ENCODE measurements at places on chromosomes 5 and 9. TPM values are rescaled to one million over a fixed set of nuclear protein-coding genes. Genes with fewer than 3 reads are reported as not detected.
A peak's percentile ranks its signal among the peaks of the same experiment; 100 is the strongest.

GMCL2 gene
- polyA plus RNA-seq: 0.11 TPM

GRCh38 chr9:37876376-37876775, 27.6 kb downstream of the SLC25A51 start:
- no peak overlapping the region for H3K4me3 ChIP-seq
- no peaks in the 10 kb centered on the region for H3K4me1 ChIP-seq
- H3K27ac ChIP-seq: no peak overlapping the region
- DNase-seq: no peak
- H3K36me3 ChIP-seq: peaks cover 7% of the 10 kb centered on the region

DNA sequence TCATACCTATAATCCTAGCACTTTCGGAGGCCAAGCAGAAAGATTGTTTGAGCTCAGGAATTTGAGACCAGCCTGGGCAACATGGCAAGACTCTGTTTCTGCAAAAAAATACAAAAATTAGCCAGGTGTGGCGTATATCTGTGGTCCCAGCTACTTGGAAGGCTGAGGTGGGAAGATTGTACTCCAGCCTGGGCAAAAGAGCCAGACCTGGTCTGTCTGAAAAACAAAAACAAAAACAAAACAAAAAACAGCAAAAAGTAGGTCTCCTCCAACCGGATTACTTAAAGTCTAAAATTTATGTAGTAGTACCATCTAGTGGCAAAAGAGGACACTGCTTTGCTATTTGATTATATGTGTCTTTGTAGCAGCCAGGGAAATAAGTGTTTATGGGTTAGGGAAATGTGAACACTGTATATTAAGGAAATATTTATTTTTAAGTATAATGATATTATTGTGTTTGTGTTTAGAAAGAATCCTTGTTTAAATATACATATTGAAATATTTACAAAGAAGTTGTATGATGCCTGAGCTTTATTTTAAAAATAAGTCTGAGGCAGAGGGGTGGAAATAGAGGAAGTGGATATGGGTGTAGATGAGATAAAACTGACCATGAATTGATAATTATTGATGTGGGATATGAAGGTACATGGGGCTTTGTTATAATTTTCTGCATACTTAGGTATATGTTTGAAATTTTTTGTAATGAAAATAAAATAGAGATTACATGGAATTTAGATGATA, 20.0 kb downstream of the APC start:
- H3K36me3 ChIP-seq: peaks cover 2% of the 10 kb centered on the region
- H3K27me3 ChIP-seq: no peaks in the 10 kb centered on the region
- H3K4me1 ChIP-seq: no peaks in the 10 kb centered on the region
- DNase-seq: peak; percentile 60
- H3K4me3 ChIP-seq: no peak overlapping the region

GRCh38 chr9:113355040-113355596, 5.8 kb downstream of the BSPRY start:
- no peak overlapping the region for H3K27ac ChIP-seq
- no peak overlapping the region for H3K4me3 ChIP-seq
- peaks cover 10% of the 10 kb centered on the region for H3K4me1 ChIP-seq
- peaks cover 13% of the 10 kb centered on the region for H3K27me3 ChIP-seq
- DNase-seq: no peak

- H3K4me1 ChIP-seq: no peaks in the 10 kb centered on the region
- no peak overlapping the region for H3K27ac ChIP-seq
- H3K36me3 ChIP-seq: no peaks in the 10 kb centered on the region
- H3K4me3 ChIP-seq: no peak overlapping the region
- peaks cover 13% of the 10 kb centered on the region for H3K27me3 ChIP-seq
Observed at GRCh38 chr5:73464016-73464745, 15.6 kb upstream of the FOXD1 start.

TRAF2 gene
- polyA plus RNA-seq: 14.3 TPM

UBAP2 gene
- polyA plus RNA-seq: 6.6 TPM

ALDH1A1 gene
- polyA plus RNA-seq: not detected

GRCh38 chr9:16289639-16290038, 580.8 kb downstream of the BNC2 start:
- no peaks in the 10 kb centered on the region for H3K36me3 ChIP-seq
- no peaks in the 10 kb centered on the region for H3K4me1 ChIP-seq
- H3K27ac ChIP-seq: no peak overlapping the region
- H3K4me3 ChIP-seq: no peak overlapping the region
- no peaks in the 10 kb centered on the region for H3K27me3 ChIP-seq

FAM78A gene
- 16.6 TPM for polyA plus RNA-seq

GRCh38 chr9:74500584-74500924, 3.4 kb downstream of the RORB start:
- H3K27me3 ChIP-seq: peaks cover 19% of the 10 kb centered on the region
- no peak for DNase-seq
- H3K4me3 ChIP-seq: no peak overlapping the region

- H3K4me1 ChIP-seq: no peaks in the 10 kb centered on the region
- H3K27me3 ChIP-seq: no peaks in the 10 kb centered on the region
- H3K27ac ChIP-seq: no peak overlapping the region
Observed at GRCh38 chr5:20105915-20106314, 117.9 kb upstream of the CDH18 start.

IL4 gene
- polyA plus RNA-seq: not detected

- H3K36me3 ChIP-seq: no peaks in the 10 kb centered on the region
- DNase-seq: no peak
- H3K4me3 ChIP-seq: no peak overlapping the region
- H3K27ac ChIP-seq: no peak overlapping the region
- H3K27me3 ChIP-seq: no peaks in the 10 kb centered on the region
Observed at GRCh38 chr9:135215571-135216161, 128.2 kb downstream of the OLFM1 start.

- no peak overlapping the region for H3K27ac ChIP-seq
- no peaks in the 10 kb centered on the region for H3K4me1 ChIP-seq
- no peak overlapping the region for H3K4me3 ChIP-seq
- DNase-seq: peak; percentile 2
- H3K27me3 ChIP-seq: no peaks in the 10 kb centered on the region
- H3K36me3 ChIP-seq: peaks cover 2% of the 10 kb centered on the region
Observed at GRCh38 chr5:78953092-78953800, 31.9 kb downstream of the ARSB start.

DNA sequence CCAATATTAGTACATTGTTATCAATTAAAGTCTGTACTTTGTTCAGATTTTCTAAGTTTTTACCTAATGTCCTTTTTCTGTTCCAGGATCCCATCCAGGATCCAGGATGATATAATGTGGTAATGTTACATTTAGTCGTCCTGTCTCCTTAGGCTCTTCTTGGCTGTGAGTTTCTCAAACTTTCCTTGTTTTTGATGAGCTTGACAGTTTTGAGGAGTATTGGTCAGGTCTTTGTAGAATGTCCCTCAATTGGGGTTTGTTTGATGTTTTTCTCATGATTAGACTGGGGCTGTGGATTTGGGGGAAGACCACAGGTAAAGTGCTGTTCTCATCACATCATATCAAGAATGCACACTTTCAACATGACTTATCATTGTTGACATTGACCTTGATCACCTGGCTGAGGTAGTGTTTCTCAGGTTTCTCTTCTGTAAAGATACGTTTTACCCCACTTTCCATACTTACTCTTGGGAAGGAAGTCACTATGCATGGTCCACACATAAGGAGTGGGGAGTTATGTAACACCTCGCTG, 9.6 kb downstream of the NDFIP1 start:
- no peak for DNase-seq
- H3K4me3 ChIP-seq: peak overlapping the region; percentile 52
- H3K27me3 ChIP-seq: no peaks in the 10 kb centered on the region
- peaks cover 18% of the 10 kb centered on the region for H3K36me3 ChIP-seq
- no peak overlapping the region for H3K27ac ChIP-seq

GRCh38 chr5:127963931-127964330, 119.6 kb upstream of the SLC12A2 start:
- peaks cover 5% of the 10 kb centered on the region for H3K36me3 ChIP-seq
- no peak overlapping the region for H3K27ac ChIP-seq
- no peak for DNase-seq
- no peak overlapping the region for H3K4me3 ChIP-seq
- H3K27me3 ChIP-seq: no peaks in the 10 kb centered on the region

GRCh38 chr5:156121882-156122281, 205.1 kb upstream of the SGCD start:
- H3K36me3 ChIP-seq: no peaks in the 10 kb centered on the region
- DNase-seq: no peak
- no peaks in the 10 kb centered on the region for H3K4me1 ChIP-seq
- H3K27ac ChIP-seq: no peak overlapping the region

DNA sequence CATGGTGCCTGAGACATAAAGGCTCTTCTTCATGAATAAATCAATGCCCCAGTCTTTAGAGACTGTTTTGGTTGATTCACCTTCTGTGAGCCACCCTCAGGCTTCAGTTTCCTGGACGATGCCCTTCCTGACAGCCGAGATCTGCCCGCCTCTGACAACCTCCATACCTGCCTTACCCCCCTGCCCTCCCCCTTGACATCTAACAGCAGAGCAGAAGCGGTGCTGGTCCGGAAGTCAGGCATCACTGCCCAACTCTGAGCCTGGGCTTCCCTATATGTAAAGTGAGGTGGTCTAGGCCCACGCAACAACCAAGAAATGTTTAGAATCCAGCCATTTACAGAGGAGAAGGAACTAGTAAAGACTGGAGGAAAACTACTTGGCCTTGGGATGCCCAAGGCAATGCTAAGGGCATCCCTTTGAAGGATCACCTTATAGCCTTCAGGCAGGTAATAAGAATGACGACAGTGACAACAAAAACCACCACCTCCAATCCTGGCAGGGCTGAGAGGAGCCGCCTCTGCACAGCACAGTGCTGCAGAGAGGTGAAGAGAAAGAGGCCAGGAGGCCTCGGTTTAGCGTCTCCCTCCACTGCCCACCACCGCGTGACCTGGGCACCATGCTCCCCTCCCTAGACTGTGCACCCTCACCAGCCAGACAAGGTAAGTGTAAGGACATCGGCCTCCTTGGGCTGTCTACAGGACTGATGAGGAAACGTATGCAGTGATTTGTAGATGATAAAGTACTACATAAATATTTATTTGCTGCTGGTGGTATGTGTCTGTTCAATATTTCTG, 35.3 kb upstream of the GABBR2 start:
- H3K4me3 ChIP-seq: no peak overlapping the region
- H3K36me3 ChIP-seq: peaks cover 3% of the 10 kb centered on the region
- H3K4me1 ChIP-seq: no peaks in the 10 kb centered on the region
- no peaks in the 10 kb centered on the region for H3K27me3 ChIP-seq

- H3K27ac ChIP-seq: peak overlapping the region; percentile 14
- DNase-seq: no peak
- H3K4me1 ChIP-seq: no peaks in the 10 kb centered on the region
- H3K36me3 ChIP-seq: peaks cover 90% of the 10 kb centered on the region
- H3K4me3 ChIP-seq: no peak overlapping the region
Observed at GRCh38 chr9:131443648-131444047, 49.8 kb downstream of the PRRC2B start.

- no peak for DNase-seq
- no peak overlapping the region for H3K27ac ChIP-seq
- H3K36me3 ChIP-seq: no peaks in the 10 kb centered on the region
- H3K4me1 ChIP-seq: no peaks in the 10 kb centered on the region
Observed at GRCh38 chr9:127334725-127335124, 62.2 kb upstream of the SLC2A8 start.

GRCh38 chr9:100117316-100117715, 18.3 kb downstream of the INVS start:
- H3K27me3 ChIP-seq: no peaks in the 10 kb centered on the region
- DNase-seq: no peak
- H3K4me1 ChIP-seq: no peaks in the 10 kb centered on the region
- peaks cover 2% of the 10 kb centered on the region for H3K36me3 ChIP-seq

DNA sequence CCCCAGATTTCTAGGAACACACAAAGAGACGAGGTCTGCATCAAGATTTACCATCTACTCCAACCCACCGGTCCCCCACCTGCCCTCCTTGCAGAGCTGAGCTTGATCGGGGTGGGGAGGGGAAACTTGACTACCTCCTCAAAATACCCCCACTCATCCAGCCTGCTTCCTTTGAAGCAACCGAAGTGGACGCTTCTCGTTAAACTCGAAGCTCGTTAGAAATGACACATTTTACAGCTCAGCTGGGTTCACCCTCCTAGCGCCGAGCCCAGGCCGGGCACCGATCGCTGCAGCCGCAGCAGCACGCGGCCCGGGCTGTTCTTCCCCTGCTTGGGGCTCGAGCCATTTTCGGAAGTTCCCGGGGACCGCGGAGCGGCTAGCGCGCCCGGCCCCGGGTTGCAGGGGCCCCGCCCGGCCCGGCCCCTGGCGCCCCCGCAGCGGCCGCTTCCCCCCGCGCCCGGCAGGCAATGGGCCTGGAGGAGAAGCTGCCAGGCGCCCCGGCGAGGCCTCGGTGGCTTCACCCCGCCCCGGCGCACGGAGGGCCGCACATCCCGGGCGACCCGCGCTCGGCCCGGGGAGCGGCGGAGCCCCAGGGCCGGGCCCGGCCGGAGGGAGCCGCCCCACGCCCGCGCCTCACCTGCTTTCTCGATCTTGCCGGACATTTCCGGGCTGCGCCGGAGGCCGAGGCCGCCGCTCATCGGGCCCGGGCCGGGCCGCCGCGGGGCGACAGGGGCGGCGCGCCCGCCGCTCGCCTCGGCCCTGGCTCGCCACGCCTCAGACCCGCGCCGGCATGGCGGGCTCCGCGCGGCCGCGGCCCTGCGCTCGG, 530 bp downstream of the RAPGEF1 start:
- no peaks in the 10 kb centered on the region for H3K27me3 ChIP-seq
- H3K27ac ChIP-seq: peak overlapping the region; percentile 63

DNA sequence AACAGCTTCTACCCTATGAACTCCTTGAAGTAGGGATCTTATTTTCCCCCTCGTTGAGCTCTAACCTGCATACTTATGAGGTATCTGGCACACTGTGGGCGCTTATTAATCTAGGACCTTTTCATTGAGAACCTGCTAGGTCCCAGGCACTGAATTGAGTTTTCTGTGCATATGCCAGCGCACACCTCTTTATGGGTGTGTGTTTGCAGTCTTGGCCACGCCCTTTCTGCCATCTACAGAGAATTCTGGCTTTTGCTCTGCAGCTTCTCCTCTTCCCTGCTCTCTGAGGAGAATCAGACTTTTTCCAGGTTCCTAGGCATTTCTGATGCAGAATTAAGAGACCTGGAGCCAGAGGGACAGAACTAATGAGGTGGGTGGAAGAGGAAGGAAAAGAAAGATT, 25.4 kb upstream of the SSBP2 start:
- no peaks in the 10 kb centered on the region for H3K36me3 ChIP-seq
- H3K4me3 ChIP-seq: no peak overlapping the region
- no peak overlapping the region for H3K27ac ChIP-seq
- peaks cover 12% of the 10 kb centered on the region for H3K4me1 ChIP-seq

GRCh38 chr5:80254767-80255430, 949 bp downstream of the SERINC5 start:
- peak; percentile 46 for DNase-seq
- no peaks in the 10 kb centered on the region for H3K27me3 ChIP-seq
- H3K27ac ChIP-seq: peak overlapping the region; percentile 86
- H3K36me3 ChIP-seq: no peaks in the 10 kb centered on the region
- H3K4me3 ChIP-seq: peak overlapping the region; percentile 100
- peaks cover 43% of the 10 kb centered on the region for H3K4me1 ChIP-seq

DNA sequence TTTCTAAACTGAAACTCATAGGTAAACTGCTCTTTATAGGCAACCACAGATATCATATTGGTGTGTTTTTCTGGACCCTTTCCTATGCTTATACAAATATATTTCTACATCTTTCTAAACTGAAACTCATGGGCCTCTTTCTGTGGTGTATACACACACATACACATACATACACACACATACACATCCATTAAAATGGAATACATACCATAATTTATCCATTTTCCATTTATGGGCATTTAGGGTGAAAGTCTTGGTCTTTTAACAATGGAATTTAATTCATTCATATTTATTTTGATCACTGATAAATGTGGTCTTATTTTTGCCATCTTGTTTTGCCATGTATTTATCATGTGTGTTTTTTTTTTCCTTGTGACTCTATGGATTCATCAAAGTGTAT, 44.1 kb downstream of the SLC22A5 start:
- peaks cover 7% of the 10 kb centered on the region for H3K36me3 ChIP-seq
- H3K4me3 ChIP-seq: peak overlapping the region; percentile 90
- H3K27ac ChIP-seq: peak overlapping the region; percentile 98
- no peaks in the 10 kb centered on the region for H3K27me3 ChIP-seq

GRCh38 chr9:78592811-78593210, 295.9 kb downstream of the PSAT1 start:
- H3K4me1 ChIP-seq: no peaks in the 10 kb centered on the region
- H3K27ac ChIP-seq: no peak overlapping the region
- H3K36me3 ChIP-seq: no peaks in the 10 kb centered on the region
- H3K27me3 ChIP-seq: no peaks in the 10 kb centered on the region
